GOT3 (cell line): ENCODE measurements at places on chromosomes 4 and X.

GRCh38 chr4:155207534-155208257, 740 bp upstream of the NPY2R start:
- DNase-seq, result no peak

DNA sequence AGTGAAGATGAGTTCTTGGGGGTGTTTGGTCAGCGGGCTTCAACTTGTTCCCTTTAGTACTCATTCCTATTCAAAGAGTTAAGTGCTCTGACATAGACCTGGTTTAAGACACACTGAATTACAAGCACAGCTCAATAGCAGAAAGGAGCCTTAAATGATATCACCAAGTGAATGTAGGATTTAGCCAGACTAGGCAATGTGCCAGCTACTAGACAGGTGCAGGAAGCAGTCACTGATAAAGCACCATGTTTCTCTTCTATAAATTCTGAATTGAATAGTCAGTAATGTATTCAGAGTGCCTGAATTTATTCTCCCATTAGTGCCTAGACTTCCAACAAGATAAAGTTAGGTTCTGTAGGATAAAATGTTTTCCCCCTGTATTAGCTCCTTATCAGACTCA, 63.6 kb downstream of the ASB9 start:
- DNase-seq, result no peak

- no peak for DNase-seq
Observed at GRCh38 chrX:115521741-115522140, 39.2 kb upstream of the PLS3 start.

GRCh38 chrX:72308566-72309296, 3.0 kb upstream of the CITED1 start:
- no peak for DNase-seq

DNA sequence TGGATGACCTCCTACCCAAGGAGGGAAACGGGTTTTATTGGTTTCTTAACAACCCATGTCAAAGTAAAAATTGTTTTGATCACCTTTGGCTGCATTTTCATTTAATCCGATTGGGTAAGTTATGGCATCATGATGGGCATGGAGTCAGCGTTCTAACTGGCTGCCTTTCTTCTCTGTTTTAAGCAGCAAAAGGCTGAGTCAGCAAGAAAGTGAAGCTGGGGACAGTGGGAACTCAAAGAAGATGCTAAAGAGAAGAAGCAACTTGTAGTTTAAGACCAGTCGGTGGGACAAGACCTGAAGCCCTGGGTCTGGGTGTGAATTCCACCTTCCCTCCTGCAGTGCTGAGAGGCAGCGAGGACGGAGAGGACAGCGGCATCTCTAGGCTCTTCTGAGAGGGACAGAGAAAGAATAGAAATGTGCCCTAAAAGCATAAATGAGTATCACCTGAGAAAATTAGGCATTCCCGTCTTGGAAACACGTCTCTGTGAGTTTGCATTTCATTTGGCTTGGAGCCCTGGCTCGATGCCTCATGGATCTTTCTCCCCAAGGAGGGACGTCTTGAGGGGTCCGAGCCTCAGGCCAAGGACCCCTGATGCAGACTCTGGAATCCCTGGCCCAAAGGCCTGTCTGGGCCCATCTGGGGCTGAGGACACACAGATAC, 82.0 kb downstream of the CRMP1 start:
- no peak for DNase-seq

GRCh38 chr4:6415031-6415705, 57.2 kb downstream of the PPP2R2C start:
- DNase-seq, result no peak

DNA sequence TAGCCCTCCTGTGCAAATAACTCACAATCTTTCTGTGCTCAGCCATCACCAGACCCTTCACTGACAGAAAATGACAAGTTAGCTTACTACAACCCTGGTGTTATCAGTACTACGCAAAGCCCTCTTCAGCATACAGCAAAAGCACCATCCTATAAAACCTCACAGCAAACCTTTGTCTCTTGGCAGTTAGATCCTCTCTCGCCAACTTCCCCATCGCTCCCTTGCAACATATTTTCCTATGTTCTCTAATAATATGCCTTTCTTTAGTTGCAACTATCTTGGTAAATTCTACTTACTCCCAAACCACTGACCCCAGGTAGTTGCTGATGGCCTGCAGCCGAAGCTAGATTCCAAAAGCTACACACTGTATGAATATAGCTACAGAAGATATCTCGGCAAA, 856.9 kb upstream of the FRG1 start:
- no peak for DNase-seq

DNA sequence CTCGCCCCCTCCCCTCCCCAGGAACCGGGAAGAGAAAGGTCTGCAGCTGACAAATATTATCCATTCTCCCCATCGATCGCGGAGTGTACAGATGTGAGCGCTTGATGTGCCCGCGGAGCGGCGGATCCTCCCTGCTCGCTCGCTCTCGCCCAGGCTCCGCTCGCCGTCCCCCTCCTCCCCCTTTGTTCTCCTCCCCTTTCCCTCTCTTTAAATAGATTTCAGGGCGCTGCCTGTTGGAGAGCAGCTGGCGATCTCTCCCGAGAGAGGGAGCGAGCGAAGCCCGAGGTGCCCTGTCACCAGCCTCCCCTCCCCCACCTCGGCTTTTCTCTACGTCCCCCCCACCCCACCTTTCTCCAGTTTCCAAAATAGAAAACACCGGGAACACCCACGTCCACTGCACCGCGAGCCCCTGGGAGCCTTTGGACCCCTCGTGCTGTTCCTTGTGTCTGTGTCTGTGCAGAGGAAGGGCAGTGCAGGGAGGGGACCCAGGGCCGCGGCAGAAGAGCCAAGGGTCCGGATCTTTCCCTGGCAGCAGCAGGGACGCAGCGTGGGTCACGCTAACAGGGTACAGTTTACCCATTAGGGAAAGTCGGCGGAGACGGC, 56.6 kb upstream of the BCOR start:
- DNase-seq, result no peak

DNA sequence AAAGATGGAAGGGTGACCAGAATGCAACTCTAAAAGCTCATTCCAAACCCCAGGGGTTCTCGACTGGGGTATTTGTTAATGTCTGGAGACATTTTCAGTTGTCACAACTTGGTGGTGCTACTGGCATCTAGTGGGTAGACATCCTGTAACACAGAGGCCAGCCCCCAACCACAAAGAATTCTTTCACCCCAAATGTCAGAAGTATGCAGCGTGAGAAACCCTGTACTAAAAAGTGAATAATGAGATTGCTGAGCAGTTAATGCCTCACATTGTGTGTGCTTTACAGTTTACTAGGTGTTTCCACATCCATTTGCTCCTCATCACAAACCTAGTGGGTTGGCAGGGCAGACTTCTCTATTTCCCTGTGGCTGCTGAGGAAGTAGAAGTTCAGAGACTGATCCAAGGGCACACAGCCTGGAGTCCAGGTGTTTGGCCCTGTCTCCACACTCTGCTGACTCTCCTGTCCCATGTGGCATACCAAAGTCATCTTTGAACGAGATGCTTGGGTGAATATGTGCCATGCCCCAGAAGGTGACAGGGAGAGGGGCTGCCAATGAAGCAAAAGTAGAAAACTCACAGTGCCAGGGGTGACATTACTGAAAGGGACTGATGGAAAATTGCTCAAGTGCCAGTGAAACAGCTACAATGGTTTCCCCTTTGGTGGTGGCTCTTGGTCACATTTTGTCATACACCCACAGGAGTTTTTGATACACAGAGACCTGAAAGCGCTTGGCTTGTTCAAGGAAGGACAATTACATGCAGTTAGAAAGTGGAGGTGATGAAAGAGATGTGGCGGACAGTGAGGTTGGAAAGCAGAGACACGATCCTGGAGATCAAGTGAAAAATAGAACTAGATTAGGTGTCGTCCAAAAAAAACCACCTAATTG, 10.1 kb upstream of the TMEM154 start:
- DNase-seq, result no peak

GRCh38 chr4:85939595-85939994, 420.3 kb downstream of the MAPK10 start:
- no peak for DNase-seq

DNA sequence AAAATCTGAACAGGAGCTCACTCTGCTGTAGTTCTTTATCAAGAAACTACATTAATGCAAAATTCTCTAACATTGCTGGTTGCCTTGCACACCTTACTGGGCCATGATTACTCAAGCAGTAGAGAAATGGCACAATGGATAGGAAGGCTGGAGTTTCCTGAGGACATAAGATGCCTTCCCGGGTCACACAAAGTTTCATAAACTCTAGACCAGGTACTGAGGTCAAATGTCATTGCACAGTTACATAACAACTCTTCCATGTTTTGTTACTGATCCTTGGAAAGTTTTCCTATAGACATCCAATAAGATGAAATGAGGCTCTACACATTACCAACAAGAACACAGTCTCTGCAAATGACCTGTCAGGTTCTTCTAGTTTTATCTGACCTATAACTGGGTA, 9.9 kb downstream of the TEC start:
- no peak for DNase-seq

DNA sequence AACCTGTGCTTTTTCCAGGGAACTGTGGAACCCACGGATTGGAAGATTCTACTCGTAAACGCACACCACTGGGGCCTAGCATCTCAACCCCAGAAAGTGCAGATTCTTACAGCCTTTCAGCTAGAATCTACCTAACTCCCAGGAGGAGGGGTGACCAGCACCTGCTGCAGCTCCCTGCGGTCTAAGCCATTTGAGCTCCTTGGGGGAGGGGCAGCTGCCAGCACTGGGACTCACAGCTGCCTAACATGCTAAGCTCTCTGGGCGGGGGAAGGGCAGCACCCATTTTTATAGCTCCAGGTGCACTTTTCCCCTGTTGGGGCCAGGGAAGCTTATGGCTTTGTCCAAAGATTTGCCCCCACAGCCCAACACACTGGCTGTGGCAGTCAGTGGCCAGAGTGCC, 595.7 kb upstream of the EPHA5 start:
- DNase-seq, result no peak

- DNase-seq, result no peak
Observed at GRCh38 chr4:24932515-24933225, 19.8 kb upstream of the CCDC149 start.

GRCh38 chr4:151921386-151921785, 160.6 kb upstream of the GATB start:
- no peak for DNase-seq

GRCh38 chrX:69034451-69034850, 130.8 kb downstream of the PJA1 start:
- no peak for DNase-seq

DNA sequence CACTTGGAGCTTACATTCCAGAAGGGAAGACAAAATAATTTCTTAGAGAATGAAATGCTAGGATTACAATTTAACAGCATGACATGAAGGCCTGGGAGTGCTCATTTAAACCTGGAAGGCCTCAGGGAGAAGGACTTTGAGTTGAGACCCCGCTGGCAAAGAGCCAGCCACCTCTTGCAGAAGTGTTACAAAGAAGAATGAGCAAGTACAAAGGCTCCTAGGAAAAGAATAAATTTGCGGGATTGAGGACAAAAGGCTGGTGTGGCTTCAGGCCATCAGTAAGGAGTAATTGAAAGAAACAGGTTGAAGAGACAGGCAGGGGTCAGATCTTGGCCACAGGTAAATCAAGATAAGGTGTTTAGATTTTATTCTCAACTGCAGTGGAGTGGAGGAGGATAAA, 3.1 kb upstream of the ELOVL6 start:
- DNase-seq, result no peak

- no peak for DNase-seq
Observed at GRCh38 chr4:48979914-48980579, 6.0 kb upstream of the CWH43 start.

DNA sequence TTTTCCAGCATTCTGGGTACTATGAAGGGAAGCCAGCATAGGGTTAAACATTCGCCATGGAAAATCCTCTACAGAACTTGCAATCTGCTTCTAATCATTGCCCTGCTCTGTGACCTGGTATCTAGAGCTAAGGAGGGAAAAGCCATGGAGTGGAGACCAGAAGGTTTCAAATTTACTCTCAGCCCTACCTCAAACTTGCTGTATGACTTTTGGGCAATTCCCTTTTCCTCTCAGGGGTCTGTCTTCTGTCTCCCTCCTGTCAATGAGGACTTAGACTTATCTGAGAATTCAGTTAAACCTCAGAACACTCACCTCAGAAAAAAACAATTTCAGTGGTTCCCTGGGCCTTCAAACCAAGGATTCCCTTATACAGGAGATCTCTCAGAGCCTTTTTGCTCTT, 29.1 kb downstream of the ARHGEF9 start:
- DNase-seq, result no peak

DNA sequence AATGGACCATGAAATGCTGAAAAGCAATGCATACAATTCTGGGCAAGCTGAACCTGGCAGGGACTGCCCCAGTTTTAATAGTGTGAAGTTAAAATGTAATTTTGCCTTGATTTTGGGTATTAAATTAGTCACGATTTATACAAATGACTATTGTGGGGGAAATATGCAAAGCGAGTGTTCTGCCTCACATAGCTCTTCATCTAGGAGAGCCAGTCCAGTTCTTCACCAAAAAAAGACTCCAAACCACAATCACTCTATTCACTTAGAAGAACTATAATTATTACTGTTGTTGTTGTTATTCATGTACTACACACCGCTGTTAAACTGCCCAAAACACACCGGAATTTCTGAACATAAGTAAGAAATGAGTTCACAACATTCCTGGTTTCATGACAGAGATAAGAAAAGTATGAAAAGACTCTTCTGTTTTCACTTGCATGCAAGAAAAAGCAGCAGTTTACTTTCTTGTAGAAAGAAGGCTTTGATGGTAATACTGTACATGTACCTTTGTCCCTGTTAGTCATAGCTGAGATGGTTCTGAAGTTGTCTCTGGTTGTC, 101.9 kb downstream of the QRFPR start:
- DNase-seq, result no peak

GRCh38 chrX:136880003-136880451, 498 bp downstream of the RBMX start:
- DNase-seq, result no peak

- no peak for DNase-seq
Observed at GRCh38 chr4:138510053-138510452, 267.9 kb upstream of the SLC7A11 start.

DNA sequence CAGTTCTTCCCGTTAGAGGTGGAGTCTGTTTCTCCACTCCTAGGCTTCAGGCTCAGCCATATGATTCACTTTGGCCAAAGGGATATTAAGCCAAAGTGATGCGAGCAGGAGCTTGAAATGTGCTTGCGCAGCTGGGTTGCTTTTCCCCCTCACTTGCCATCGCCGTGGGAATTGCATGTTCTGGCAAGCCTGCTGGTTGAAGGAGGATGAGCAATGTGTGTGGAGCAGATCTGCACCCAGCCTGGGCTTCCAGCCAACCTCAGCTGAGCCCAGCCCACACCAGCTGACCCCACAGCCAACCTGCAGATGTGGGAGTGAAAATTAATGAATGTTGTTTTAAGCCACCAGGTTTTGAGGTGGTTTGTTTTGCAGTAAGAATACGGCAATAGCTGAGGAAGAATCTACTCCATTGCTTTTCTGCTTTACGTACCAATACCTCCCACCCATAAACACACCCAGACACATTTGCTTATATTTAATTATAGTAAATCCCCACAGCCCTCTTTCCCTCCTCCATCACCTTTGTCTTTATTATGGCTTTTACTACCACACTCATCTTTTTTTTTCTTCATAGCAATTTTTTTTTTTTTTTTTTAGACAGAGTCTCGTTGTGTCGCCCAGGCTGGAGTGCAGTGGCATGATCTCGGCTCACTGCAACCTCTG, 132.8 kb upstream of the FUNDC1 start:
- peak; percentile 10 for DNase-seq
